ENCODE measurements at places on chromosomes 1 and 21.

DNA sequence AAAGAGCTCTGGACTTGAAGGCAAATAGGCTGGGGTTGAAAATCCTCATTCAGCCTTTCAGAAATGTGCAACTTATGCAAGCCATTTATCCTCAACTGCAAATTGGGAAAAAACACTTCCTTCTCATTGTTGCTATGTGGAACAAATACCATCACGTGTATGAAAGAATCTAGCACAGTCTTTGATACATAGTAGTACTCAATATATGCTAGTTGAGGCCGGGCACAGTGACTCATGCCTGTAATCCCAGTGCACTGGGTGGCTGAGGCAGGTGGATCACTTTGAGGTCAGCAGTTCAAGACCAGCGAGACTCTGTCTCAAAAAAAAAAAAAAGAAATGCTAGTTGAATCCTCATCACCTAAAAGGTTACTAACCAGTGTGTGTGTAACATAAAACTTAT is 8.2 kb downstream of the PI4KB start:
- no peak for DNase-seq

- DNase-seq: no peak
Measured at GRCh38 chr1:23727362-23727811, 15.9 kb upstream of the ELOA start.

DNA sequence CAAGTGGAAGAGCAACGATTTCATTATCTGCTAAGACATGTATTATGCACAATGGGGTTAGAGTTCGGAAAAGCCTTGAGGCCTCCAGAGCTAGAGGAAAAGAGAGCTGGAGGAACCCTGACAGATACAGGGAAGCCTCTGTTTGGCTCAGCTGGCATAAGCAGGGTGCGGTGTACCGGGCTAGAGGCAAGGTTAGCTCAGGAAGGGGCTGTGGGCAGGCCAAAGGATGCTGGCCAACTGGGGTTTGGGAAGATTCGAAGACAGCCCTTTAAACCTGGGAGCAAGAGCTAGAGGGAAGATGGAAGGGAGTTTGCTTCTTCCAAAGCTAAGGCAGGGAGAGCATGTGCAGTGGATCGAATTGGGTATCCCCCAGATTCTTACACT is 107.6 kb upstream of the TLR5 start:
- DNase-seq: no peak

DNA sequence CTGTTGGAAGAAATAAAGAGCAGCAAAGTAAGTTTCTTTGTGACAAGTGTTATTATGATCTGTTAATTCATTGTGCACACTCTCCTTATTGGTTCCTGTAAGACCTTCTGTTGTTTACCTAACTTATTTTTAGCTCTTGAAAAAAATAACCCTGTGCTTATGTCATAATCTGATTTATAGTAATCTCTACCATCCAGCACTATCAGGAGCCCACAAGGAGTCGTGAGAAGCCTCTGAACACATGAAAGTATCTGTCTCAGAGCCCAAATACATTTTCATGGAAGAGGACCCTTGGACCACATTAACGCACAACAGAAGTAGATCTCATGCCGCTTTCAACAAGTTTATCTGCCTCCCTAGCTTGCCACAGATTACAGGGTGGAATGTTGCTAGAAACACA is 45.8 kb downstream of the CENPF start:
- no peak for DNase-seq

GRCh38 chr21:36587388-36587787 is 107.5 kb upstream of the CLDN14 start:
- DNase-seq: no peak

DNA sequence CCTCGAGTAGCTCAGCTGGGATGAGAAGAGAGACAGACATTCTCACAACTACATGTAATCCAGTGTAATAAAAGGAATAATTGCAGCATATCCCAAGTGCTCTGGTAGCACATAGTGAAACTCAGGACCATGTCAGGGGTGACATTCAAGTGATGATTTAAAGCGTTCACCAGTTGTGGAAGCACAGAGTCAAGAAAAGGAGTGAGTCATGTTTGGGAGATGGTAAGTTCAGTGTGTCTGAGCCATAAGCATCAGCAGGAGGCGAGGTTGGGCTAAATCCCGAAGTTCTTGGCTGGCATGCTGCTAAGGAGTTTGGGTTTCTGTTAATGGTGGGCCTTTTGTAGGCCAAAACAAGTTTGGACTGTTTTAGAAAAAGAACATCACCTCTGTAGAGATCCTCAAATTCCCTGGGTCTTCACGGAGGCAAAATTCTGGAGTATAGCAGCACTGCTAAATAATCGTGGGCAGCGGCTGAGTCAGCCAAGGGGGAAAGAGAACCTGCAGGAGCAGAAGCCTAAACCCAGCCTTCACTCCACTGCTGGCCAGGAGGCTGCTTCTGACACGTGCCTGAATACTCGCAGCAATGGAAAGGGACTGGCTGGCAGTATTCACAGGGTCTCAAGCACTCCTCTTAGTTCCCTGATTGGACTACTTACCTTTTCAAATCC is 7.2 kb upstream of the NHLH1 start:
- DNase-seq: no peak

DNA sequence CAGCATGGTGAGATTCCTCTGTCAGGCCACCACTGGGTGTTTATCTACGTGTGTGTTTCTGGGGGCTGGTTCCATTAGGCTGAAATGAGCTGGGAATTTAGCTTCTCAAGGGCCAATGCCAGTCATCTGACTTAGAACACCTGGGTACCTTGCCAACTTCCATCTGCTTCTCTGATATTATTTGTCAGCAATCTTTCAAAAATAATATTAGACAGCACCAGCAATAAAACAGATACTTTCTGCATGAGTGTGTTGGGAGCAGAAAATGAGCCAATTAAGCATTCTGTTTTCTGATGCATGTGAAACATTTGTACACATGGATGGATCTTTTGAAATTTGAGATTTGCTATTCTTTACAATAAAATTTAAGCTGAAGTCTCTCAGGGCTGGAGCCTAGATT is 124.1 kb downstream of the RYR2 start:
- DNase-seq: no peak

DNA sequence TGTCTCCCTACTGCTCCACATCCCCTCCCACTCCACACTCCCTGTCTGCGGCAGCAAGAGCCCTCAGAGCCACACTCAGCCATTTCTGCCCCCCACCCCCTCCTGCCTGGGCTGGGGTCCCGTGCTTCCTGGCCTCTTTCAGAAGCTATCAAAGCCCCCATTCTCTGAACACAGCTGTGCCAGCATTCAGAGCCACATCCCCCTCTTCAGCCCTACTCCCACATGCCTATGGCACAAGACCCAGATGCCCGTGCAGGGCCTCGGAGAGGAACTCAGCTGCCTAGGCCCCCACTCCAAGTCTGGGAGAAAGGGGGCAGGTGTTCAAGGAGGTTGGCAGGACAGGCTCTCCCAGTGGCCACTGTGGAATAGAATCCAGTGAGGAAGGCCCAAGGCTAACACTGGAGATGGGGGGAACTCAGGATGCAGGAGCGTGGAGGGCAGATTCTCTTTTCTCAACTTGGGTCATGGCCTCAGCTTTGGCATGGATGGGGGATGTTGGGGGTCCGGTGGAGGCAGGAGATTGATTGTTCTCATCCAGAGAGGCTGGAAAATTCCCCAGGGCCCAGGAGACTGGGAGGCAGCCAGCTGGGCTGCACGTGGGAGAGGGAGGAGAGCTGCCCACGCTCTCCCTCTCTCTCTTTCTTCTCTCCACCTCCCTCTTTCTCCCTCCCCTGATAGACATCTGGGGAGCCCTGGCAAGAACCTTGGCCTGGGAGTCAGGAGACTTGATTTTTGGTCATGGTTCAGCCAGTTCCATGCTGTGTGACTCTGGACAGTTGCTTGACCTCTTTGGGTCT is 3.5 kb upstream of the BCAN start:
- DNase-seq: no peak

GRCh38 chr1:11806307-11806936 is 431 bp downstream of the CLCN6 start:
- no peak for DNase-seq

DNA sequence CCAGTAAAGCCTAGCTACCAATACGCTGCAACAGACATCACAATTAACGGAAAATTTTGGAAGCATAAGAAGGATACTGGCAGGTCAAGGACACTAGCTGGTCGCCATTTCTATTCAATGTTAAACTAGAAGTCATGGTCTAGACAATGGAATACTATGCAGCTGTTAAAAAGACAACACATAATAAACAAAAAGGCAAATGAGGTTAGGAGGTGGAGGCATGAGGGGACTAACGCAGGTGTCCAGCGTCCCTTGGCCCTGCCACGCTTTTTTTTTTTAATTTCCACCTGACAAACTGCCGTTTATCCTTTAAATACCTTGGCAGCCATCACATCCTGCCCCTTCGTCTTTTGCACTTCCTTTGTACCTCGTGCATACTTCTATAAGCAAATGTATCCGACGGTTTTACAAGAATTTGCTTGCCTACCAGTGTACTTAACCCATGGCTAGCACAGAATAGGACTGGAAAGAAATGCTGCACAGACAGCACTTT is 698 bp upstream of the SLC22A15 start:
- DNase-seq: no peak

GRCh38 chr1:58814251-58815068 is 30.6 kb upstream of the JUN start:
- no peak for DNase-seq

DNA sequence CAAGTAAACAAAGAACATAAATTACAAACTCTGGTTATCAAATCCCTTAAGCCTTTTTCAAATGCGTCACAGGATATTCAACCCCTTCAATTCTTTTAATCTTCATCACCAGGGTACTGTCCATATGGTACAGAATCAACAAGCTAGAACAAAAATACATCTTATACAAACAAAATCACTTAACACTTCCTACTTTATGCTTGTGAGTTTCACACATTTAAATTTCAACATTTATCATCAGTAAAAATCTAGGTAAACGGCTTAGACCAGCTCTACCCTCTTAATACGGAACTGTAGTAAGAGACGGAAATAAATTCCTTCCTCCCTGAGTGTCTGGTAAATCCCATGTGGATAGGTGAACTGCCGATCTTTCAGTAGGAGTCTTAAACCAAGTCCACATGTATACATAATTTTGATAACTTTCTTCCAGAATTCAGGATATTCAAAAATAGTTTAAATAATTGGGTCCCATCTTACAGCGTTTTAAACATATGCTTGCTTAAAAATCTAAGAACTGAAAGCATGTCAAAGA is 1.0 kb downstream of the CCDC181 start:
- no peak for DNase-seq

DNA sequence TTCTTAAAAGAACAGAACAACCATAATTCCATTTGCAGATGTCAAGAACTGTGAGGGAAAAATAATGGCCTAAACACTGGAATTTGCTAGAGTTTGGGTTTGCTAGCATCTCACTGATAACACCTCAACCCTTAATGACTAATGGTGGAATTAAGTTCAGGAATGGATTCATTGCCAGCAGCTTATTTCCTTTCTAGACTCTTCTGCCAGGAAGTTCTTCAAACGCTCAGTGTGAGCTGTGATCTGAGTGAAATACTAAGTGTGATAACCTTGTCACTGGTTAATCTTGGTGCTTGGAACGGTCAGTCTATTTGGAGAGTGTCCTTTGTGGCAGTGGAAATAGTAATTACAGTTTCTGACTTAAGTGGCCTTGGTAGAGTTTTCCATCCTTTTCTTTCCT is 21.6 kb upstream of the PLEKHM2 start:
- DNase-seq: no peak

GRCh38 chr1:245751116-245751515 is 596.3 kb downstream of the KIF26B start:
- DNase-seq: no peak

GRCh38 chr1:89274411-89274857 is 1.8 kb upstream of the GBP5 start:
- DNase-seq: peak; percentile 21

DNA sequence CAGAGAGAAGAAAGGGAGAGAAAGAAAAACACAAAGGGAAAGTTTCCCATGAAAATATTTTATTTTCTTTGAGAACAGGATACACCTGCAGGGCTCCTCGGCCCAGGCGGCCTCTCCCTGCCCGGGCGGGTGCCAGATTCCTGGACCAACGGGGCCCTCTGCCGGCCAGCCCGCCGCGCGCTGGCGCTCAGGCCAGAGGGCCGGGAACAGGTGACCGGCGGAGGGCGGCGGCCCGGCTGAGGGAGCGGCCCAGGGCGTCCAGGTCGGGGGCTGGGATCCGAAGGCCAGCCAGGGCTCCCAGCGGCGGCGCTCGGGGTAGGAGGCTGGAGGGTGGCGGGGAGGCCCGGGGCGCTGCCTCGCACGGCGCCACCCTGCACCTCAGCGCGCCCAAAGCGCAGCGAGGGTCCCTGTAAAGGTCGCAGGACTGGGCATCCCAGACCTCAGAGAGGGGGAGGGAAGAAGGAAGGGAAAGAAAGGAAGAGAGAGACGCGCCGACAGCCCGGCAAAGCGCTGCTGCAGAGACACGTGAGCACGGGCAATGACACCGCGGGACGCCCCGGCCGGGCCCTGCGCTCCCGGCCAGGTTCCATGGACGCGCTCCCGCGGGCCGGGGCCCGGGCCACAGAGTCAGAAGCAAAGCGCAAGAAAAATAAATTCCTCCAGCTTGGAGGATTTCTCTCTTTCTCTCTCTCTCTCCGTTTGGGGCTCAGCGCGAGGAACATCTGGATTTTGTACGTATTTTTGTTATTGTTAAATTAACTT is 927 bp downstream of the WNT9A start:
- DNase-seq: no peak

- DNase-seq: no peak
Measured at GRCh38 chr21:17386498-17386897, 126.3 kb upstream of the CXADR start.

DNA sequence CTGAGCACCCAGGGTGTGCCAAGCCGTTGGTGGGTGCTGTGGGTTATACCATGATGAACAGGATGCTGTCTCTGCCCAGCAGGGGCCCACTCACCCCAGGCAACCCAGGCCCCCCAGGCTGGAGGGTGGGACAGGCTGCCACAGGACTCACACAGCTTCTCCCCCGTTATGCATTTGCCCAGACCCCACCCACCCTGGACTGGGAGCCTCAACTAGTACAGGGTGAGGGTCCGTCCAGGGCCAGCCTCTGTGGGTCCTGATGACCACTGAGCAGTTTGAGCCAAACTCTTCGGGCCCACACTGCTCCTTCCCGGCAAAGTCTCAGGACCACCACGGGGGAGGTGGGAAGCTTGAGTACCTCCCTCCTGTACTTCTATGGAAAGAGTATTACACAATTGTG is 3.8 kb upstream of the PRELP start:
- DNase-seq: no peak

DNA sequence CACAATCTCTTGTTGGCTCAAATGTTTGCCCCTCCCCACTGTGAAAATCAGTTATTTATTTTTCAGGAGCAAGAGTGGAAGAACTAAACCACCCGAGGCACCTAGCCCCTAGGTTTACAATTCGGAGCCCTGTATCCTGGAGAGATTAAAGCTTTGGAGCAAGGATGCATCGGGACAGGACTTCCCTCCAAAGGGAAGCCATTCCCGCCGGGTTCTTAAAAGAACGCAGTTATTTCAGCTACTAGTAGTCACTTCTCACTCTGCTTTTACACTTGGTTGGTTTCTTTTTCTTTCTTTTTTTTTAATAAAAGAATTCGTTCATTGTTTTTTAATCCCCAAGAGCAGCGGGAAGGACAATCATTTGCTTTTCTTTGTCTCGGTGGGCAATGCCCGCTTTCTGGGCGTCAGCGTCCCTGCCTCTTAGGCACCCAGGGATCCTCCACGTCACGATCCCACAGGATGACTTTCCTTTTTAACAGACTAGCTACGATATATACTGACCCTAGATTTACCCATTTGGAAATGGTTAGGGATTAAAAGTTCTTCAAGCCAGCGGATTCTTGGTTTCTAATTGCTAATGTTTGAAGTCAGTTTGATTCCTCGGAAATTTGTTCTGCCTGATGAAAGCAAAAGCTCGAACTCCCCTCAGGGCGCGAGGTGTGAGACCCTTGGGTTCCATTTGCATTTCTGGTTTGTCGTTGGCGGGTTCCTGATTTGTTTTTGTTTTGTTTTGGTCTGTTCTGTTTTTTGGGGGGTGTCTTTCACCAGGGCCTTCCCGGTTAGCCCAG is 9.0 kb downstream of the TBX15 start:
- DNase-seq: no peak

Data from KG1 (cell line).